ENCODE measurements at places on chromosomes 6 and 20. TPM values are rescaled to one million over a fixed set of nuclear protein-coding genes. Genes with fewer than 3 reads are reported as not detected.

OPRM1 gene
- not detected for total RNA-seq

C6orf141 gene
- total RNA-seq: not detected

TMEM244 gene
- total RNA-seq: not detected

RNF144B gene
- 52.3 TPM for total RNA-seq

CHMP4B gene
- 42.8 TPM for total RNA-seq

FERMT1 gene
- total RNA-seq: 0.75 TPM

MYT1 gene
- total RNA-seq: not detected

SLC22A16 gene
- not detected for total RNA-seq

FAM83D gene
- total RNA-seq: 0.53 TPM

RTN4IP1 gene
- total RNA-seq: 0.43 TPM

LPIN3 gene
- total RNA-seq: 63.0 TPM

RPP21 gene
- 262 TPM for total RNA-seq

DEFB124 gene
- not detected for total RNA-seq

GSTA3 gene
- not detected for total RNA-seq

NOX3 gene
- not detected for total RNA-seq

AKAP12 gene
- 53.9 TPM for total RNA-seq

SLC44A4 gene
- total RNA-seq: not detected

FAXC gene
- total RNA-seq: not detected

CDC5L gene
- total RNA-seq: 10.9 TPM

KLHDC3 gene
- total RNA-seq: 64.0 TPM

ANGPT4 gene
- 5.7 TPM for total RNA-seq

MACROD2 gene
- total RNA-seq: 3.5 TPM

ADISSP gene
- 48.4 TPM for total RNA-seq

TTK gene
- total RNA-seq: not detected

SFTA2 gene
- total RNA-seq: not detected

GNRH2 gene
- not detected for total RNA-seq

HSPA12B gene
- 64.8 TPM for total RNA-seq

LYRM2 gene
- total RNA-seq: 5.6 TPM

PHACTR3 gene
- total RNA-seq: not detected

PAK5 gene
- total RNA-seq: not detected

PAX1 gene
- total RNA-seq: not detected

PRR18 gene
- not detected for total RNA-seq

SALL4 gene
- not detected for total RNA-seq

CITED2 gene
- total RNA-seq: 147 TPM

GJA10 gene
- not detected for total RNA-seq

TRIM10 gene
- total RNA-seq: not detected

SMLR1 gene
- not detected for total RNA-seq

WFDC5 gene
- total RNA-seq: not detected

CSNK2B gene
- 148 TPM for total RNA-seq

SPATS1 gene
- not detected for total RNA-seq

PRDM13 gene
- total RNA-seq: not detected

CST2 gene
- total RNA-seq: not detected

TFAP2D gene
- total RNA-seq: not detected

GGTLC1 gene
- not detected for total RNA-seq

COL12A1 gene
- total RNA-seq: 140 TPM

GATA5 gene
- total RNA-seq: not detected

MRAP2 gene
- total RNA-seq: 47.3 TPM

All from ascending aorta (tissue), 2 donors.